ENCODE measurements at places on chromosomes 16 and 17.

- DNase-seq = no peak
Observed at GRCh38 chr16:67548265-67549126, 13.8 kb upstream of the CTCF start.

GRCh38 chr16:80337786-80338185 lies 203.0 kb upstream of the DYNLRB2 start:
- no peak for DNase-seq

DNA sequence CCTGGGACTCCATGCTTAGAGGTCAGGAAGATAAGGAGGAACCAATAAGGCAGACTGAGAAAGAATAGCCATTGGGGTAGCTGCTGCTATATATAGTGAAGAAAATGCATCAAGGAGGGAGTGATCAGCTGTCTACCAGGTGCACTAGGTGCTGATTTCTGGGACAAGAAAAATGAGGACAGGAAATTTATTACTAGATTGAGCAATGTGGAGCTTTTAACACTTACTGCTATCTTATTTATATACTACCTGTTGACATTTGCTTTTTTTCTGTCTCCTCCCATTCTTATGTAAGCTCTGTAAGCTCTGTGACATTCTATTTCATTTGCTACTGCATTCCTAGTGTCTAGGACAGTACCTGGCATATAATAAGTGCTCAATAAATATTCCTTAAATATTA lies 53.7 kb upstream of the DHX40 start:
- no peak for DNase-seq

DNA sequence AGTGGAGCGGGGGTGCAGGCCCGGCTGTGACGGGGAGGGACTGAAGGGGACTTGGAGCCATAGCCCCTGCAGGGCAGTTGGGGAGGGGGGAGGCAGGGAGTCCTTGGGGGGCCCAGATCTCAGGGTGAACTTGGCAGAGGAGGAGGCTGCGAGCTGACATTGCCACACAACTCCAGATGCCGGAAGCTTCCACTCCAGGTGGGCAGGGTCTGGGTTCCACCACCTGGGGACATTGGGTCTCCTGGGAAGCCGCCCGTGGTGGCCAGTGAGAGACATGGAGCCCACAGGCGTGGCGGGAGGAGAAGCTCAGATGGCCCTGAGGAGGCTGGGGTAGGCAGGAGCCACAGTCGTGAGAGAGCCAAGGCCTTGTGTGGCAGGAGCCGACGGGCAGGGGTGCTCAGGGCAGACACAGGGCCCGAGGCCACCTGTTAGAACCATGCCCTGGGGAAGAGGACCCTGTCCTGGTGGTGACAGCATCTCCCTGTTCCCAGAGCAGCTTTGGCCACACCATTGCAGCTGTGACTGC lies 18.2 kb upstream of the GAA start:
- no peak for DNase-seq

DNA sequence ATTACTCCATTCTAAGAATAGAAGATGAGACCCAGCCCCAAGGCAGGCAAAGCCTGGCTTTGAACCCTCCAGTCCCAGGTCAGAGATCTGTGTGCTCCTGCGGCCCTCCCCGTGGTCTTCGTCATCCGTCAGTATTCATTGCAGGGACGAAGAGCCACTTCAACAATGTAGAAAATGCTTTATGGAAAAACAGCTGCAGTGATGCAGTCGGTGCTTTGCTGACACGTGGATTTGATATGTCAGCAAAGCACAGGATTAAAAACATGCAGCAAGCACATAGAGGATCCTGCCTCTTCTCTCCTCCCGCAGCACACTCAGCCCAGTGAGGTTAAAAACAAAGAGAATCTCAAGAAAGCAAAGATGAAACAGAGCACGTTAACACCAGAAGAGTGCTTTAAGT lies 117.1 kb upstream of the AXIN2 start:
- no peak for DNase-seq

DNA sequence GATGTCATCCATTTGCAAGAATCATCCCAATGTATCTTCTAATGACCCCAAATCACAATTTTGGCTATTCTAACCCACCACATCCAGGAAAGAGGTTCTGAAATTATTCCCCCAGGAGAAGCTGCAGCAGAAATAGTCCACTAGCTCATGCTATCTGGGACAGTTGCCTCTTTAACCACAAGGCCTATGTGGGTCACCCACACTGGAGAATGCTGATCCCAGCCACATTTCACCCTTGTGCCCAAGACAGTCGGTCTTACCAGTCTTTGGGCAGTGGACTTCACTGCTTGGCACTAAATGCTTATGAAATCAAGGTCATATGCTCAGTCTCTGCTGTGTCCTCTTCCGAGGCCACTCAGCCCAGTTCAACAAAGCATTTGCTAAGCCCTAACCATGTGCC lies 27.0 kb downstream of the ABCC12 start:
- DNase-seq = no peak

- DNase-seq = no peak
Observed at GRCh38 chr16:30678586-30678970, 20.3 kb downstream of the FBRS start.

DNA sequence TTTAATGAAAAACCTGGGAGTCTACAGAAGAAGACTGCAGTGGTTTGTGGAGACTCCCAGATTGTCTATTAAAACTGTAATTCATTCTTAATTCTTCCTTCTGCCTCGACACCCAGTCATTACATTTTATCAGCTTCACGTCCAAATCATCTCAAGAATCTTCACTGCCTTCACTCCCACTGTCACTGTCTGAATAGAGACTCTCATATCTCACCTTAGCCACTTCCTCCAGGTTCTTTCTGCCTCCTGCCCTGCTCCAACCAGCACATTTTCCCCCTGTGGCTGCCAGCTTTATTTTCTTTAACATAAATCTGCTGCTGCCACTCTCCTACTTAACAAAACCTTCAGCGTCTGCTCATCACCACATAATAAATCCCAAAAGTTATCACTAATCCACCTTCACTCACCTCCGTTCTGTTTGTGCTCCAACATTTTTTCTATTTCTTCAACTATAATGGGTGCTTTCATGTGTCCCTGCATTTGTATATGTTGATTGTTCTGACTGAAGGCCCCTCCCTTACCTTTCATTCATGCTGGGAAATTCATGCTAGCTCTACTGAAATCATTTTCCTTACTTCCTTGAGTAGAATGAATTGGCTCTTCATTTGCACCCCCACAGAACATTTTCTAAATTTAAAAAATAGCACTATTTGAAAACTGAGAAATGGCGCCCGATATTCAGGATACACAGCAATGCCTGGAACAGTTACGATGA lies 38.9 kb downstream of the KCNJ2 start:
- DNase-seq = no peak

DNA sequence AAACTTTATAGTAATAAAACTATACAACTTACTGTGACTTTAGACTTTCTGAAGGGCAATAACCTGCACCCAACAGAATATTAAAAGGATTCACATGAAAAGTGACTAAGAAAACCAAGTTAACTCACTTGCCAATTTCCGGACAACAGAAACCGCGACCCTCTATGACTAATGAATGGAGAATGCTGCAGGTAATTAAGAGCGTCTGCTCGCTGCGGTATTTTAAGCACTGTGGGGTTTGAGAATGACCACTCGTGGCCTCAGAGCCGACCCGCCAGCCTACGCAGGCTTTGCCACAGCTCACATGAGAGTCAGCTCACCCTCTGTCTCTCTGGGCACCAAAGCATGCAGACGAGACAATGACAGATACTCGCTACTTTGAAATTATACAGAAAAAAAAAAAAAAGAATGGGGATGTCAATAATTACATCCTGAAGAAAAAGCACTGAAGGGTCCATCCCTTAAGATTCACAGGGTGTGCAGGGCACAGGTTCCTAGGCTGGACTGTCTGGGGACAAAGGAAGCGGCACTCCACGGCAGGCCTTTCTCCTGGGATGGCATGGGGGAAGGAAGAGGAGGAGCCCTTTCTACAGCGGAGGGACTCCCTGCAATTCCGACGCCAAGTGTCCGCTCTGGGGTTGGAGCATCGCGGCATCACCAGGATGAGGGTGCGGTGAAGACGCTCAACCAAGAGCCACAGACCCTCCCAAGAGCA lies 35.0 kb downstream of the ZCCHC14 start:
- DNase-seq = peak; percentile 11

GRCh38 chr17:31381165-31381668 lies 10.3 kb upstream of the RAB11FIP4 start:
- no peak for DNase-seq

- no peak for DNase-seq
Observed at GRCh38 chr17:45739786-45740185, 44.3 kb upstream of the CRHR1 start.

GRCh38 chr17:72236980-72237633 lies 116.3 kb downstream of the SOX9 start:
- no peak for DNase-seq

- no peak for DNase-seq
Observed at GRCh38 chr17:12078791-12079190, 58.1 kb downstream of the MAP2K4 start.

- DNase-seq = no peak
Observed at GRCh38 chr16:24114876-24115275, 141.3 kb upstream of the CACNG3 start.

DNA sequence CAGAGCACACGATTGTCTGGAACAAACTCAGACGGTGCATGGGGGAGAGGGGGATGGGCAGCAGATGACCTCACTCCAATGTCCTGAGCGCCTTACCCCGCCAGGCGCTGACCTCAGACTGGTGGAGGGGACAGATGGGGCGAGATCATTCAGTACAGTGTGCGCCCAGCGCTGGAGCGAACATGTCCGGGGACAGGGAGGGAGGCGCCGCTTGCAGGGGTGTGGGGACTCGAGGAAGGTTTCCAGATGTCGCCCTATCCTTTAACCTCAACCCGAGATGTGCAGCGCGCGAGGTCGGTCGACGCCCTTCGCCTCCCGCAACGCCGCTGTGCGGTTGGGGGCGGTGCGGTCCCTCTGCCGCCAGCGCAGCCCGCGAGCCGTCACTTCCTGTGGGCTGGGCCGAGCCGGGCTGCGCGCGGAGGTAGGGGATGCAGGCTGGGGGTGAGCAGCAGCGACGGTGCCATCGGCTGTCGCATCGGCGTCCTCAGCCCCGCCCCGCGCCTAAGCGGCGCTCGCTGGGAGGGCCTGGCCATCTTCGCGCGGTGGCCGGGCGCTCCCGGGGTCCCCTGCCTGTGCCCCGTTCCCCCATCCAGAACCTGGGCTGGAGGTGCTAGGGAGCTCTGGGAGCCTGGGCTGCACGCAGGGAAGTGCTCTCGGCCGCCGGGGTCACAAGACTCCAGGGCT lies 5.3 kb upstream of the CDR2L start:
- peak; percentile 84 for DNase-seq

GRCh38 chr17:47705536-47706530 lies 11.9 kb downstream of the TBKBP1 start:
- DNase-seq = no peak

- no peak for DNase-seq
Observed at GRCh38 chr16:88871349-88871702, 4.9 kb upstream of the PABPN1L start.

DNA sequence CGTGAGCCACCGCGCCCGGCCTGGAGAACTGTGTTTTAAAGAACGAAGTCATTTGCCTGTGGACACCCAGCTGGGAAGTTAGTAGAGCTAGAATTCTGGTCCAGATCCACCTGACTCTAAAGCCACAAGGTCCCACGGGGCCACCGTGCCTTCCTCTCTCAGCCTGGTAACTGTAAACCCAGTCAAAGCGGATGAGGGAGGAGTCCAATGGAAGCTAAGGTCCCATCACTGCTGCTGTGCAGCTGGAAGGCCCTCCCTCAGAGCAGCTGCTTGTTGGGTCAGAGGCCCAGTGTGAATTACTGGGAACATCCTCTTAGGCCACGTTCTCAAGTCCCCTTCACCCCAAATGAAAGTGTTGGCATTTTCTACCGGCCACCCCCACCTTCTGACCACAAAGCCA lies 48.8 kb upstream of the CACNG5 start:
- no peak for DNase-seq

- DNase-seq = no peak
Observed at GRCh38 chr16:72939247-72939646, 108.7 kb downstream of the ZFHX3 start.

- DNase-seq = no peak
Observed at GRCh38 chr17:73042225-73042624, 50.3 kb downstream of the SLC39A11 start.

DNA sequence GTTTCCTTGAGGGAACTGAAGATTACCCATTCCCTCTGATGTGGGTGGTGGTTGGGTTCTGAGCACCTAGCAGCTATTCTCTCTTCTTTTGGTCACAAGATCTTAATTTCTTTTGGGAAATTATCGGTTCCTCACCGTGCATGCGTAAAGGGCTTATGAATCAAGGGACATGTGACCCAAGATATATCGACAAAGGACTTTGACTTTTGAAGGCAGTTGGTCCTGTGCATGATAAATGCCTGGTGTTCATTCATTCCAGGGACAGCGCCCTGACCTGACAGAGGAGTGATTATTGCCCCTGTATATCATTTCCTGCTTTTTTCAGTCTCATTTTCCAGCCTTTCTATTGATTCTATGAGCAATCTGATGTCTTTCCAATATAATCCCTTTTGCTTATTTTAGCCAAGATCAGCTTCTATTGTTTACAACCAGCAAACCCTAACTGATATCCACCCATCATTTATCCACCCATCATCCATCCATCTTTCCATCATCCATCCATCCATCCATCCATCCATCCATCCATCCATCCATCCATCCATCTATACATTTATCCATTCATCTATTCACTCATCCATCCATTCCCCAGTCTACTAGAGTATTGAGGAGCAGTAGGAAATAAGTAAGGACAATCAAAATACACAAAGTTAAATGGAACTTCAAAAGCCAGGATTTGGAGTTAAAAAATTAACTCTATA lies 25.1 kb downstream of the ASIC2 start:
- no peak for DNase-seq

GRCh38 chr17:16952401-16952800 lies 19.5 kb downstream of the TNFRSF13B start:
- no peak for DNase-seq

- peak; percentile 81 for DNase-seq
Observed at GRCh38 chr17:81528651-81529436, 667 bp downstream of the FSCN2 start.

DNA sequence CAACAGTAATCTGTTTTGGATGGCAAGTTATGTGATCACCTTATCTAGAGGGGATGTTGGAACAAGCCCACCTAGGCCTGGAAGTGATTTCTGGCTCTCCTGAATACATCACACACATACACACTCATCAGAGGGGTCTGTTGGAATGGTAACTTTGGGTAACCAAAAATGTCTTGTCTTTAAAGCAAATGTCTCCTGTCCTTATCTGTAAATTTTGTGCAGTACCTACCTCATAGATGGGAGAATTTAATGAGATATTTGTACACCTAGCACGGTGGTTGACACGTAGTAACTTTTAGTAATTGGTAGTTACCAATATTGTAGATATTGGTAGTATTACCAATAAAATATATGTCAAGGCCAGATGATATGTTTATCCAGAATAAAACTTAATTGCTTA lies 24.7 kb downstream of the HAPSTR1 start:
- no peak for DNase-seq

GRCh38 chr16:75378616-75379015 lies 54.7 kb downstream of the CFDP1 start:
- no peak for DNase-seq

Data from upper lobe of left lung (tissue), 6 donors.